ENCODE measurements at places on chromosomes 1 and 21.

GRCh38 chr1:31869449-31869848 is 53.6 kb upstream of the SPOCD1 start:
- no peak for DNase-seq

DNA sequence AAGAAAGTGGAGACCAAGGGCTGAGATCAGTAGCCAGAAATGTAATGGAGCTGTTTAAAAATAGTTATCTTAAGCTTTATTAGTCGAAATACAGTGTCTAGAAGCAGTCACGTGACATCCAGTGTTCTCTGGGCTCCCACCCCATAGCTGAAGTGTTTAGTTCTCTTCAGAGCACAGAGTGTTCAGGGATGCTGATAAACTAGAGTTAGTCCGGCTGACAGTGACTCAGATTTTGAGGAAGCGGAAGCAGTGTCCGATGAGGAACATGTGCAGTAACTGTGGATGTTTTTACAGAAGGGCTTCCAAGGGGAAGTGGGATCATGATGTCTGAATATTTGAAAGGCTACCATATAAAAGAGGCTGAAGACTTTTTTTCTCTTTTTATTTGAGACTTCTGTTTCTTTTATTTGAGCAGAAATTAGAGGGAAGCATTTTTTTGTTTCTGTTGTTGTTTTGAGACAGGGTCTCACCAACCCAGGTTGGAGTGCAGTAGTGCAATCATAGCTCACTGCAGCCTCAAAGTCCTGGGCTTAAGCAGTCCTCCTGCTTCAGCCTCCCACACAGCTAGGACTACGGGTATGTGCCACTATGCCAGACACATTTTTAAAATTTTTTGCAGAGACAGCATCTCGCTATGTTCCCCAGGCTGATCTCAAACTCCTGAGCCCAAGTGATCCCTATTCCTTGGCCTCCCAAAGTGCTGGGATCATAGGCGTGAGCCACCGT is 124.2 kb downstream of the GALNT2 start:
- DNase-seq, result no peak

- DNase-seq, result no peak
These were observed 97.2 kb downstream of the PCBP3 start for GRCh38 chr21:45740491-45741357.

DNA sequence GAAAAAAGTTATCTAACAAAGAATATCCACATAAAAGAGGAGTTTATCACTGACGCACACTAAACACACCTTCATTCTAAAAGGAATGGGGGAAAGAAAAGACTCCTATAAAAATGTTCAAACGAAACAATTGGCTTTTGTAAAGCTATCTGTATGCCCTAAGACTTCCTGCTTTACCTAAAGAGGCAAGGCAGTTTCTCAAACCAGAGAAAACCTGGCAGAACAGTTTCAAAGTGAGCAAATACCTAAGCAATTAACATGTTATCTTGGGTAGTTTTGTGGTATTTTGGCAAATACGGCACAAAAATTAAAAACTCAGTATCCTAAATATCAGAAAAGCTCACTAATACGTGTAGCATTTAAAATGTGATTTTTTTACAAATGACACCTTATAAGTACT is 1.9 kb downstream of the PUM1 start:
- no peak for DNase-seq

DNA sequence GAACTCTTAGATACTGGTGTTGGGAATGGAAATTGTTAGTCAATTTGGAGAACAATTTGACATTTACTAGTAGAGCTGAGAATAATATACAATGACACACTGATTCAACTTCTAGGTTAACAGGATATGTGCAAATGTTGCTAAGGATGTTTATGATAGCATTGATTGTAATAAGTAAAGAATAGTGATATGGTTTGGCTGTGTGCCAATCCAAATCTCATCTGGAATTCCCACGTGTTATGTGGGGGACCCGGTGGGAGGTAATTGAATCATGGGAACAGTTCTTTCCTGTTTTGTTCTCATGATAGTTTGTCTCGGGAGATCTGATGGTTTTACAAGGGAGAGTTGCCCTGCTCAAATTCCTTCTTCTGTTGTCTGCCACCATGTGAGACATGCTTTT is 302.4 kb upstream of the TMPRSS15 start:
- no peak for DNase-seq

- DNase-seq, result no peak
These were observed 11.2 kb downstream of the COX20 start for GRCh38 chr1:244846653-244847052.

DNA sequence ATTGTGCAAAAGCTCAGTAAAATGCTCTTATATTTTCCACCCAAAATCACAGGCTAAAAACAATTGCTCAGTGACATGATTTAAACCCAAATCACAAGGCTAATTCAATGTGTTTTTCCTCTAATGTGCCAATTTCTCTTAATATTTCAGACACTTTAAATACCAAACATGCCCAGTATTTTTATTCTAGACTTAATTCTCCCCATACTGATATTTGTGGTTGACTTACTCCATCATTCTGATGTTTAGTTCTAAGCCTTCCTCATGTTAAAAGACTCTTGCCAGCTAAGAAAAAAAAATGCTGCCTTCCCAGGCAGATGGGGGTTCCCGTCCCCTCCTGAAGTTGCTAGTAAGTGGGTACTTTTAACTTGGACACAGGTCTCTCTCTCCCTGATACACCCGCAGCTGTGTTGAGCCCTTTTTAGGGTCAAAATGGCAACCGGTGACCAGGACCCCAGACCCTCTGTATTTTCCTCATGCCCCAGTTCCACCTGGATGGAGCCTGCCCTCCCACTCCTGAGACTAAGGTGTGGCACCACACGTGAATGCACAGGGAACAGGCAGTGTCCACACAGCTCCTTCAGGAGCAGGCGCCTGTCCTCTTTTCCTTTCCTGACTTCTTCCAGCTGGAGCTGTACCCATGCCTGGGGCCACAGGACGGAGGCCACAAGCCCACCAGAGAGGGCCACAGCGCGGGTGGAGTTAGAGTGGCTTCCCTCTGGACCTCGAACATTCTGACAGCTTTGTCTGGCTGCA is 118.9 kb downstream of the RIPK4 start:
- no peak for DNase-seq

- DNase-seq, result no peak
These were observed 10.3 kb upstream of the L1TD1 start for GRCh38 chr1:62184336-62184735.

GRCh38 chr21:16194788-16195537 is 465.2 kb downstream of the USP25 start:
- DNase-seq, result no peak

GRCh38 chr1:119453021-119453420 is 38.1 kb downstream of the HSD3B2 start:
- no peak for DNase-seq

DNA sequence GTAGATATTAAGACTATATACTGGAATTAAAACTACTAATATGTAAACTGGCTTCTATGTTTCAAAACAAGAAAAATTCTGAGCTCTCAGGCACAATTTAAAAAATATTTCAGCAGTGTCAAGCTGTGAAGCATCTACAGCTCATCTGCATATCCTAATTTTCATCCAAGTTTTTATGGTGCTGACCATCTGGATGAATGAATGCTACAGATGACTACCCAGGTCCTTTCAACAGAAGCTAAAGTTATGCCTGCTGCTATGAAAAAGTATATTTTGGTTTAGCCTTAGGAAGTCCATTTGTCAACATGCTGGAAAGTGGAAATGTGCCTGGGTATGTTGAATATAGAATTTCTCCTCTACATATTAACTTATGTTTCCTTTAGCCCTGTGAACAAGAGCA is 206.9 kb downstream of the NEGR1 start:
- DNase-seq, result no peak

DNA sequence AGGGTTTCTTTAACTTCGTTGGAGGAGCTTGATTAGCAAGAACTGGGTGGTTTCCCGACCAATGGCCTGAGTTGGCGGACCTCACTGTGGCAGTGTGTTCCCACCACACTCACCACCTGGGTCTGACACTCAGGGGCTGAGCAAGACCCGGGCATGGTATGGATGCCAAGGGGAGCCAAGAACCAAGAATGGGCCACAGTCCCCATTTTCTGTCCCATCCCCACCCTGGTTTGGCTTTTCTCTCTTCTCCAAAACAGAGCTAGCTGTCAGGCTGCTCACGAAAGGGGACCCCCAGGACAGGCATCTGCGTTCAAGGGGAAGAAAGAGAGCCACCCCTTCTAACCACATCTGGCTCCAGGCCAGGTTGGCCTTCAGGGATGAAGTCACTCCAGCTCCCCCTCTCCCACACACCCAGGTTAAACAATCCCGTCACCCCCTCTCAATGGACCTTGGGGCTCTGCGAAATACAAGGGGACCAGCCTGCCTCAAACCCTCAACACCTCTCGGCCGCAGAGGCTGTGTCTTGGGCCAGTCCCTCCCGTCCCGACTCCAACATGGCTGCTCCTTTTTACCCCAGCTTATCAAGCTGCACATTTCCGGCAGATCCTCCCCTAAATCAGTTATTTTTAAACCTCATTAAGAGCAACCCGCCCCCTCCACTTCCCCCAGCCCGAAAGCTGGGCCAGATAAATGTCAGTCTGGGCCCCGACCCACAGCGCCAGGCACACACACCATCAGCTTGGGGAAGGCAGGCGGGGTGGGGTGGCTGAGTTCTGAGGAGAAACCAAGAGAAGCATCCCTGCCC is 3.4 kb downstream of the TAGLN2 start:
- no peak for DNase-seq

DNA sequence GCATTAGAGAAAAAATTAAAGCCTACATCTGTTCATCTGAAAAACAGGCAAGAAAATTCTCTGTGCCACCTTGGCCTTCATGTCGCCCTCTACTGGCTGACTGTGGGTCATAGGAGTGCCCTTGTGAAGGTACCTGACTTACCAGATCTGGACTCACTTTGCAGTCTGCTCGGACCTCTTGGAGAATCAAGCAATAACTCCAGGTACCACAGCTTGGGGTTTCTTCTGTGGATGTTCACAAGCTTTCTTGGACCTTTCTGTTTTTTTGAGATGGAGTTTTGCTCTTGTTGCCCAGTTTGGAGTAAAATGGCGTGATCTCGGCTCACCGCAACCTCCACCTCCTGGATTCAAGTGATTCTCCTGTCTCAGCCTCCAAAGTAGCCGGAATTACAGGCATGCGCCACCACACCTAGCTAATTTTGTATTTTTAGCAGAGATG is 2.4 kb upstream of the PRAMEF18 start:
- no peak for DNase-seq

DNA sequence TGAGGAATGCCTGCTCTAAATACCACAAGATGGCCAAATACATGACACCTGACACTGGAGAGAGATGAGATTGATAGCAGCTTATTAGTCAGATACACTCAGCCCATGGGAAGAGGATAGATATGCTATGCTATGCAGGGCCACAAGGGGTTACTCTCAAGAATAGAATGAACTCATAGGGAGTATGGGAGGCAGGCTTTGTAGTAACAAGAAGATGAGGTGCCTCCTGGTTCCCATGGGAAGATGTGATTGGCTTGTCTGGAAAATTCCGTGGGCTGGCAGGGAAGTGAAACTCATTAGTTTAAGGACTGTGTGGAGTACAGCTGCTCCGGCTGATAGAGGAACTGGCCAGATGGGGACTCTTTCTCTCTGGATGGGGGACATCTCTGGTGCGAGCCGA is 16.5 kb downstream of the CCDC30 start:
- DNase-seq, result no peak

DNA sequence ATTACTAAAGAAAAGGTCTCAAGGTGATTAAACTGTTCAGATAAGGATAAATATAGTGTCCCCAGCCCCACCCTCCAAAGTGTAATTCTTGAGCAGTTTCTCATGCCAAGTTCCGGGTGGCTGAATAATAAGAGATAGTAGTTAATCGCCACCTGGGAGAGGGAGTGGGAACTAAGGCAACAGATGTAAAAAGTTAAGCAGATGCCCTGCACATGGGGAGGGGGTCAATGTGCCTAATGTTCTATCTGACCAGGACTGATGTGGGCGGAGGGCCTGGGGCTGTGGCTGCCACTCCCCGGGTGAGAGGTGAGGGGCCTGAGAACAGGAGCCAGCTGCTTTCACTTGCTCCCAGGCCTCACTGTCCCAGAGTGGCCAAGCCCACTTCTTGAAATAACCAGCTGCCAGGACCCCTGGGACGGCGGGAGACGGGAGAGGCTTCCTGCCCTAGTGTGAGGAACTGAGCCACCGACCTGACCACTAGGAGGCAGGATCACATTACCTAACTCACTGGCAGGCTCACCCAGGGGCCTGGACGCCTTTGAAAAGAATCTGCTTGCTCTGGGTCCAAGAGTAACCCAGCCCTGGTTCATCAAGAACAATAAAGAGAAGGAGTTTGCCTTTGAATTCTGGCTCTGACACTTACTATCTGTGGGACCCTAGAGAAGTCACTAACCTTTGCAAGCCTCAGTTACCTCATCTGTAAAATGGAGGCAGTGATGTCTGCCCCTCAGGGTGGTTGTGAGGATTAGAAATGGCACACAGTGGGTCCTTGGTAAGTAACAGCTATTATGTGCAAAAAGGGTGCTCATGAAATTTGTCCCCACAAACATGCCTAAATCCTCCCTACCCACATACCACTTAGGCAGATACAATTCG is 179.2 kb downstream of the ATG4C start:
- no peak for DNase-seq

GRCh38 chr1:230068621-230068873 is 1.5 kb downstream of the GALNT2 start:
- DNase-seq, result no peak

DNA sequence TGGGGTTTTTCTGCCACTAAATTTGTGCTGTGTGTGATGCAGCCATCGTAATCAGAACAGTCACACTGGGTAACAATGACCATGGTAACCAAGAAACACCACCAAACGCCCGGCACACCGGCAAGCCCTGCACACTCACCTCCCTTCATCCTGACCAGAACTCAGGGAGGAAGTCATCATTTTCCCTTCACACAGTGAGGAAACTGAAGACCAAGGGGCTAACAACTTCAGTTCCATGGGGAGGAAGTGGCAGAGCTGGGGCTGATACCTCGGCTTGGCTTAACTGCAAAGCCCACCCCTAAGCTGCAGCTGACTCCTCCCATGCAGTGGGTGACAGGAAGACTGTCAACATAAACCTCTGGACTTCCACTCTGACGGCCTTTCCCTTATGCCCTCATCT is 69.3 kb upstream of the BCAR3 start:
- no peak for DNase-seq

- DNase-seq, result no peak
These were observed 8.9 kb downstream of the SIPA1L2 start for GRCh38 chr1:232621050-232621449.

DNA sequence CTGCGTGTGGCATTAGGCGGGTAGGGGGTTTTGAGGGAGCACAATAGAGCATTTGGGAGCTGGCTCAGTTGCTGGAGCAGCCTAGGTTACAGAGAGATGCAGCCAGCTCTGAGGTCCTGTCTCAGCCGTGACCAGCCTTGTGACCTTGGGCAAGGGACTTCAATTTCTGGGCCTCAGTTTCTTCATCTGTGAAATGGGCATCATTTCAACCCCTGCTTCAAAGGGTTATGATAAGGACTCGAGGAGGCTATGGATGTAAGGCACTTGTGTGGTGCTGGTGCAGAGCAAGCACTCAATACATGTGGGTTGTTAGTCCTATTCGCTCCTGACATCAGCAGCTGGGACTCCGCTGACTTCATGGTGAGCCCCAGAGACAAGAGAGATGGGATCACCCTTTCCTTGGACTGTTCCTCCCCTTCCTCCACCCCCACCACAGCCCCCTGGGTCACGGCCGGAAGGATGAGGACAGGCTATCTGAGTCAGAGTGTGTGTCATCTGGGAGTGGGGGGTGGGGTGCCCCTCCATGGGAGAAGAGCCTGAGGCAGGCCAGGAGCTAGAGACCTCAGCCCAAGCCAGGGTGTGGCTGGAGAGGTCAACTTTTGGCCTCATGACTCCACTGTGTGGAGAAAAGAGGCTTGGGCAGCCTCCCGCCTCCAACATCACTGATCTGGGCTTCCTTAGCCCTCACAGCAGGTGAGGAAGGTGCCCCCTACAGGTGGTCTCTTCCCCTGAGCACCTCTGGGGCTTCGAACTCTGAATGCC is 71.4 kb upstream of the ZBTB40 start:
- DNase-seq, result no peak

- no peak for DNase-seq
These were observed 31.1 kb downstream of the ALG14 start for GRCh38 chr1:95041491-95042165.

All from esophagus squamous epithelium (tissue), 5 donors.